ENCODE measurements at places on chromosomes 11 and 22.
A peak's percentile ranks its signal among the peaks of the same experiment; 100 is the strongest.

- DNase-seq: no peak
These were observed 186.5 kb downstream of the SBF2 start for GRCh38 chr11:10107497-10107896.

- DNase-seq: peak; percentile 75
These were observed 6.0 kb upstream of the CCDC188 start for GRCh38 chr22:20156611-20157429.

DNA sequence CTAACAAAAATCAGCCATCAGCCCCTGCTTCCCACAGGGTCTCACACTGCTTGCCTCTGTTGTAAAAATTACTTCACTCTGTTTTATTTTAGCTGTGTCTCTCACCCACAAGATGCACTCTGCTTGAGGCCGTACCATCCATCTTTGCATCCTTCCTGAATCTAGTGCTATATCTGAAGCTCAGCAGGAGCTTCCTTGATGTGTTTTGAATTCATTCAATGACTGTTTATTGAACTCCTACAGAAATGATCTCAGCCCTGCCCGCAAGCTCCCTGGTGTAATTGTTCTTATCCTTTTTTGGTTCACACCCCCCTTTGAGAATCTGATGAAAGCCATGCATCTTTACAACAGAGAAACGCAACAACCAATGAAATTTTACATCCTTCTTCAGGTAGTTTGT is 310.2 kb upstream of the ZC3H12C start:
- DNase-seq: no peak

- peak; percentile 69 for DNase-seq
These were observed 49.1 kb upstream of the VPREB1 start for GRCh38 chr22:22195265-22196017.

GRCh38 chr11:1303126-1303821 is 6.2 kb downstream of the TOLLIP start:
- no peak for DNase-seq

DNA sequence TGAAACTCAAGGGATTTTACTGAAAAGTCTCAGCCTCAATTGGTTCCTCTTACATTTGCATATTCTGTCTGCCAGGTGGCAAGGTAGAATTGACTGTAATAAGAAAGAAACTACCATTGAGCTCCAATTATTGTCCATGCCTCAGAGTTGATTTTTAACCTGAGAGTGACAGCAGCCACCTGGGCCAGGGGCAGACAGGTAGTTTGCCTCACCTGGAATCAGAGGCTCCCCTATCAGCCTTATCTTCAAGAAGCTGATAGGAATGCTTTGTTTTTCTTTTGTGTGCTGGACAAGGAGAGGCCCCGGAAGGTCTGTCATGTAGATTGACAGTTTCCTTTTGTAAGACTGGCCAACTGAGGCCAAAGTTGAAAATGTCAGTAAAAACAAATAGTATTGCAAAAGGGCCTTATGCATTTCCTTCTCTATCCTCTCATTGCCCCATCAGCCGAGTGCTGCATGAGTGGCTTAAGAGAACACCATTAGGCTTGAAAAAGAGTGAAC is 34.1 kb downstream of the CD44 start:
- no peak for DNase-seq

GRCh38 chr11:64963072-64963631 is 8.8 kb downstream of the MAJIN start:
- DNase-seq: no peak

DNA sequence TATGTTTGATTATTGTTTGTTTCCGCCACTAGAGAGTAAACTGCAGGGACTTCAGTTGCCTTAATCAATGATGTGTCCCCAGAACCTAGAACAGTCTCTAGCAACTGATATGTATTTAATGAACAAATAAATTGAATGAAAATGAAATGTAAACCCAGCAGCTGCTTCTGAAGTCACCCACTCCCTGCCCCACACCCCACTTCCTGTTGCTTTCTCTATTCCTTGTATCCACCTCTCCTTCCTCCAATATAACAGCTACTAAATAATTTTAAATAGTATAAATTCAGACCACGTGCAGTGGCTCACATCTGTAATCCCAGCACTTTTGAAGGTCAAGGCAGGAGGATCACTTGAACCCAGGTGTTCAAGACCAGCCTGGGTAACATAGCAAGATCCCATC is 15.8 kb downstream of the MYH9 start:
- DNase-seq: no peak

All from stimulated activated CD4-positive, alpha-beta T cell treated with anti-CD3 and anti-CD28 coated beads, Interleukin-4, amount 100 ng/mL, for 48 hours (primary cell).